ENCODE measurements at places on chromosomes 13 and 19.
A peak's percentile ranks its signal among the peaks of the same experiment; 100 is the strongest.

- no peak for DNase-seq
Measured at GRCh38 chr19:35108730-35109129, 6.9 kb upstream of the FXYD3 start.

- DNase-seq: no peak
Measured at GRCh38 chr19:18074192-18074591, 12.5 kb downstream of the IL12RB1 start.

GRCh38 chr13:49607761-49608160 lies 20.5 kb upstream of the ARL11 start:
- DNase-seq: no peak

GRCh38 chr13:37947419-37948140 lies 78.0 kb upstream of the TRPC4 start:
- DNase-seq: no peak

- DNase-seq: no peak
Measured at GRCh38 chr13:109821103-109821502, 34.7 kb upstream of the IRS2 start.

- DNase-seq: no peak
Measured at GRCh38 chr13:114077099-114077932, 55.1 kb downstream of the RASA3 start.

- DNase-seq: no peak
Measured at GRCh38 chr19:10111405-10111811, at the start of gene P2RY11. P2RY11 (plus strand) TSS chr19:10111693; CDS start chr19:10111722, 29 bp downstream.

DNA sequence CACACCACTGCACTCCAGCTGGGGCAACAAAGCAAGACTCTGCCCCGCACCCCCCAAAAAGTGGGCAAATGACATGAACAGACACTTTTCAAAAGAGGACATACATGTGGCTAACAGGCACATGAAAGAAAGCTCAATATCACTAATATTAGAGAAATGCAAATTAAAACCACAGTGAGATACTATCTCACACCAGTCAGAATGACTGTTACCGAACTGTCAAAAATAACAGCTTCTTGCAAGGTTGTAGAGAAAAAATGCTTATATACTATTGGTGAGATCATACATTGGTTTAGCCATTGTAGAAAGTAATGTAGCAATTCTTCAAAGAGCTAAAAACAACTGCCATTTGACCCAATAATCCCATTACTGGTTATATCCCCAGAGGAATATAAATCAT lies 99.5 kb upstream of the SPATA13 start:
- no peak for DNase-seq

DNA sequence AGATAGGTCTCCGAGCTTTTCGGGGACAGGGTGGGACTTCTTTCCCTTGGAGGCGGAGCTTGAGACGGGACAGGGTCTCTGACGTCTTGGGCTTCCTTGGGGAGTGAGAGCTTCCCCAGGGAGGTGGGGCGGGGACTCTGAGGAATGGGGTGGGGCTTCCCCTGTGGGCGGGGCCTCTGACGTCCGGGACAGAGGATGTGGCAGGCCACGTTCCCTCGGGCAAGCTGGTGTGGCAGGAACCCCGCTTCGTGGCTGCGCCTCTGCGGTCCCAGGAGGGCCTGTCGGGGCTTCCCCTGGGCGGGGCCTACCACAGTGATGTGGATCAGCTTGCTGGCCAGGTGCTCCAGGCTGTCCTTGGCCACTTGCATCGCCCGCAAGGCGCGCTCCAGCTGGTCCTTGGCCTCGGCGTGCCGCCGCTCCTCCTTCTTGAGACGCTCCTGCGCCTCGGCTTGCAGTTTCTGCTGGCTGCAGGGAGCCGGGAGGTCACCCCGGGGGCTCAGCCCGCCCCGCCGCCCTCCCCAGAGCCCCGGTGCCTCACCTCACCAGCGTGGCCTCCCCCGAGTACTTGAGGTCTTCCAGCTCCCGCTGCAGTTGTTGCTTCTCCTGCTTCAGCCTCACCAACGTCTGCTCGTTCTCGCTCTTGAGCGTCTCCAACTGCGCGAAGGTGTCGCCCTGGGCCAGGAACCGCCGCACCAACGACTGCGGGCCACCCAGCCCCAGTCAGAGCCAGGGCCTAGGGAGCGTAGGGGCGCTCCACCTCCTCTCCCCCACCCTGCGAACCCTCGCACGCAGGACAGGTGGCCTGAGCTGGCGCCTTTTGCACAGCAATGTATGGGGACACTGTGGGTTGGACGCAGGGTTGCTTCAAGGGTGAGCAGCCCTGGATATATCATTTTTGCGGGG lies 3.3 kb upstream of the RGL3 start:
- DNase-seq: no peak

DNA sequence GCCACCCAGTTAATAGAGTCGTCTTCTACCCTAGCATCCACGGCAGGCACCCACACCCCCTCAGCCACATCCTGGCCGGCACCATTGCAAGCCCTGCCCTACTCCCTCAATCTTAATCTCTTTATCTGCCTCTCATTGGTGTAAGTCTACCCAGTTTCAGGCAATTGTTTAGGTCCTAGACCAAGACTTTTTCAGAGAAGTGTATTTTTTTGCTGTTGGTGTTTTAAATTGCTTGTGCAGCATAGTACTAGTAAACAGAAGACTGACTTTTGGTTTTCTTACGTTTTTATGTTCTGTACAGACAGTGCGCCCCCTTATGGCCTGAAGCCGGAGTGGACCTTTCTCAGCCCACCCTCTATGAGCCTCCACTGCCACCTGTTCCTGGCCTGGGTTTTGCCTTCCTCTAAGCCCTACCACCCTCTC lies 2.3 kb upstream of the LCP1 start:
- peak; percentile 0 for DNase-seq

- DNase-seq: peak; percentile 21
Measured at GRCh38 chr13:39415008-39415802, 187.8 kb downstream of the LHFPL6 start.

All from NCI-H2081 (cell line).